ENCODE measurements at places on chromosomes 6 and 20.

GRCh38 chr20:22821796-22822195, 213.3 kb upstream of the SSTR4 start:
- no peak for DNase-seq

GRCh38 chr6:83193747-83194566, 800 bp downstream of the RWDD2A start:
- peak; percentile 15 for DNase-seq

DNA sequence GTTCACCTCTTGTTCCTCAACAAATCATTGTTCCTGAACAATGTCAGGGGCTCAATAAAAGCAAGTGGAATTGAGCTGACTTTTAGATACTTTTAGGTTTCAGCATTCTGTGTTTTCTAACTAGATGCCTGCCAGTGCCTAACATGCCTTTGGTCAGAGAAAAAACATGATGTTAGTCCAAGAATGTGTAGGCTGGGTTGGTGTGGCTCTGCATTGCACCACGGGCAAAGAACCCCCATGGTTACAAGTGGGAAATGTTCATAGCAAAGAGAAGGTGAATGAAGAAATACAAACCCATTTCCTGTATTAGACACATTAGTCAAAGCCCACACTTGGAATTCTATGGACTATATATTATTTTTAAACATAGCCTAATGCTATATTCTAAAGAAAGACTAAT, 193.3 kb downstream of the TMEM200A start:
- DNase-seq: no peak

GRCh38 chr20:30610751-30611150, 646.7 kb upstream of the DEFB115 start:
- no peak for DNase-seq

DNA sequence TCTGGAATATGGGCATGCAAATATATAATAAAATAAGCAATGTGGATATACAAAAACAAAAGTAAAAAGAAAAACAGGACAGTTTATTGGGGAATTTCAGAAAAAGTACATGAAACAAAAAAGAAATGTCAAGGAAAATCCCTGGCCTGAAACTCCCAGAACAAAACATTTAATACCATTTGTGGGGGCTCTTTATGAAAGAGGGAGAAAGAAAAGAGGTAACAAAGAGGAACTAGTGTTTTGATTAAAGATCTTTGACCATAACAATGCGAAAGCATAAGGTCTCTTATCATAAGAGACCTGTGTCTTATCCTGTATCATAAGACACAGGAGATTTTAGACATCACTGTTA, 88.6 kb upstream of the ARID1B start:
- no peak for DNase-seq

DNA sequence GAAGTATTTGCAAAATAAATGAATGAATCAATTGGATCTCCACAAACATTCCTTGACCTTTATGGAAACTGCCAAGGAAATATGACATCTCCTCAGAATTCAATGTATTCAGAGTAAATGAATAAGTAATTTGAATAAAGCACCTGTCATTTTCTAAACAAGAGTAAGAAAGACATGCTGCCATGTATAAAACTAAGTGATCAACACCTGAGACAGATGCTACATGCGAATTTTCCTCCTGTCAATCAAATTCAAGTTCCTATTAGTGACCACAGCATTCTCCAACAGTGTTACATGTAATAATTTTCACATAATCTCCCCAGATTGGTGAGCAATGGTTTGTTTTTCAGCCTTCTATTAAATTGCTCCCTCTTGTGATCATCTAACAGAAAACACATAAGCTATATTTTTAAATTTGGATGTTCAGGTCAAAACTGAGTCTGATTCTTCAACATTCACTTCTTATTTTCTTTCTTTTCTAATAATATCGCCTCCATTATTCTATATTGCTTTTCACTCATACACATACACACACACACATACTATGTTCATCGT, 163.2 kb upstream of the RNF217 start:
- DNase-seq: no peak

DNA sequence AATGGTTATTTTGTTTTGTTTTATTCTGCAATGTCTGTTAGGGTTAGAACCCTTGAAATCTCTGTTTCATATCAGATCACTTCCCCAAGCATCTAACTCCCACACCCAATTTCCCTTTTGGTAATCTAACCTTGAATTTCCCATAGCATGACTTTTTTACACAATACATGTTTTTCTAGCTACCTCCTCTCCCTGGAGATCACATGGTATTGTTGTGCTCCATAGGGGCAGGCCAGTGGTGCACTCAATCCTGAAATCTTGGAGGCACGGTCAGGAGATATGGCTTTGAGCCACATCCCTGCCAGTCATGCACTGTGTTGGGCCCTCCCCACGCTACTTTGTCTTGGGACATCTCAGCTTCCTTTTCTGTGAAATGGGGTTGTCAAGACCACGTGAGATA, 36.7 kb upstream of the NNAT start:
- DNase-seq: no peak

All from NCI-H510A (cell line).